Naive thymus-derived CD8-positive, alpha-beta T cell (primary cell): ENCODE measurements at places on chromosomes 11 and 22. TPM values are rescaled to one million over a fixed set of nuclear protein-coding genes. Genes with fewer than 3 reads are reported as not detected.

- DNase-seq, result no peak
Observed at GRCh38 chr11:36008584-36008983, 64.7 kb downstream of the LDLRAD3 start.

- no peak for DNase-seq
Observed at GRCh38 chr11:27431808-27432207, 40.8 kb downstream of the LGR4 start.

GRCh38 chr22:42754658-42755057 is 34.0 kb upstream of the A4GALT start:
- no peak for DNase-seq

DNA sequence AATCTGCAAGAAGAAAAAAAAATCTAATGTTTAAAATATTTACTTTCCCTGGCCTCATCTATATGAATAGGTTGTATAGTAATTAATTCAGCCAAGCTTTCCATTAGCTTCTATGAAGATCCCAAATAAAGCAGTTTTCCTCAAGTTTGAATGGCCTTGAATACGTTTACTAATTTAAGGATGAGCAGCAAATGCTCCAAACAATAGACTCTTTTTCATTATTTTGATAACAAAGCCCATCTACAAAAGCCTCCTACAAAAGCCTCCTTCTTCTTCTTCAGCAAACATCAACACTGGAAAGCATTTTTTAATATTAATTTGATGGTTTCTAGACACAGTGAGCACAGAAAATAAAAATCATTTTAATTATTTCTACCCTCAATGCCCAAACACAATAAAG is 1130.3 kb upstream of the CNTN5 start:
- no peak for DNase-seq

- DNase-seq, result no peak
Observed at GRCh38 chr11:26837154-26837553, 115.3 kb upstream of the SLC5A12 start.

DNA sequence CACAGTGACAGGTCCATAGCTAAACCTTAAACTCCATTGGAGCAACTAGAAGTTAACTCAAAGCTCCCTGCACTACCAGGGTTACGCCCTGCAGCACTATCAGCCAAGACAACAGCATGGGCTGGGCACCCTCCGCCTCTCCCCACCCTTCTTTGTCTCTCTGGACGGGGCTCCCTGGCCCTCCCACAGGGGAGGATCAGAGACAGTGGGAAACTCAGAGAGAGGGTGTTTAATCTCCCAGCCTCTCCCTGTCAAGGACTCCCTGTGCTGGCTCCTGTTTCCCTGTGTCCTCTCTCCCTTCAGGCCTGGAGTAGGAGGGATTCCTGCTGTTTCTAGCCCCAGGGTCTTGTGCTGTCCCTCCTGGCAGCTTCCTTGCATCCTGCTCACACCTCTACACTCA is 56.9 kb upstream of the CSNK2A3 start:
- no peak for DNase-seq

DNA sequence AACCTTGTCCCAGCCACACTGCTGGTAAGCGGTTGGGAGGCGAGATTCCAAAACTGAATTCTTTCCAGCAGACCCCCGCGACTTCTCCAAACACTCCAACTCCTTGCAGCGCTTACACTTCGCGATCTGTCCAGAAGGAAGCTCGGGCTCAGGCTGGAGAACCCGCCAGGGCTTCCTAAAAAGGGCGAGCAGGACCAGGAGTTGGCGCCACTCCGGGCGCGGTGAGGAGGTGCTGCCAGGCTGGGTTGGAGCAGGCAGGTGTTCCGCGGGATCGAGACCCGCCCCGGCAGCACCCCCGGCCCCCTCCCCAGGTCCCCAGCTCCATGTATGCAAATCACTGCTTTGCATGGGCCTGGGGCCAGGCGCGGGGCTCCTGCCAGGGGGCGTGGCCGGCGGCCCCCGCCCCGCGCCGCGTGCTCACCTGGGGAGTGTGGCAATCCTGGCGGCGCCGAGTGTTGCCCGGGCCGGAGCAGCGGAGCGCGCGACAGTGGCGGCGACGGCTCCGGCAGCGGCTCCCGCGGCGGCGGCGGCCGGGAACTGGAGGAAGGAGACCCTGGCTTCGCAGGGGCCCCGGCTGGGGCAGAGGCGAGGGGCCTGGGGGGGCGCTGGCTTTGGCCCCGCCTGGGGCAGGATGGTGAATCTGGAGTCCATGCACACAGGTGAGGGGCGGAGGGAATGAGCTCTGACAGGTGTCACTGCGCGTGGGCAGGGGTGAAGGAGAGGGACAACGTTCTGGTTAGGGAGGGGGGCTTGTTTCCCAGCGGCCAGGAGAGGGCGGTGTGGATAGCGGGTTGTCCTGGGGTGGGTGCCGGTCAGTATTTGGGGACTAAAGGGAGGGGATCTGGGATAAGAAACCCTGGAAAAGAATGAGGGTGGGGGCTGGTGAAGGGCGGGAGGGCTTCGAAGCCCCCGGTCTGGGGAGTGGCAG is at the start of gene POU2F3:
Gene POU2F3, plus strand, starts transcription at position 428 of the 928 bp plus-strand sequence. Its CDS starts 204 bp downstream, at position 632.
- no peak for DNase-seq

GRCh38 chr11:14118072-14118471 is 155.5 kb downstream of the SPON1 start:
- no peak for DNase-seq

GRCh38 chr11:70517988-70518907 is 119.9 kb downstream of the CTTN start:
- DNase-seq, result no peak

GRCh38 chr11:7592711-7593110 is 78.9 kb downstream of the PPFIBP2 start:
- DNase-seq, result no peak

DNA sequence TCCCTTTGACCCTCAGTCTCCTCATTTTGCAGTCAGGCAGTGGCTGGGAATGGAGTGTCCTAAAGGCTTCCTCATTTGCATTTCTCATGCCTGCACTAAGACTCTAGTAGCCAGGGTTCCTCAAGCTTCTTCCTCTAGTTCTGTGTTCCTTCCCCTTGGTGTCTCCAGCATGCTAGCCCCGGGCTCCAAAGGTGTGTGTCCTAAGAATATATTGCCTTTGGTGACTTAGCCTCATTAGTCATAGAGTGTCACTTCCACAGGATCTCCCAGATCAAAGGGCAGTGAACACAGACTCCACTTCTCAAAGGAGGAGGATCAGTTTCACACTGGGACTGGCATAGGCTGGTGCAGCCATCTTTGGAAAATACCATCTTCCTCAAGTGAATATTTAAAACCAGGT is 21.4 kb upstream of the ACER3 start:
- no peak for DNase-seq

DNA sequence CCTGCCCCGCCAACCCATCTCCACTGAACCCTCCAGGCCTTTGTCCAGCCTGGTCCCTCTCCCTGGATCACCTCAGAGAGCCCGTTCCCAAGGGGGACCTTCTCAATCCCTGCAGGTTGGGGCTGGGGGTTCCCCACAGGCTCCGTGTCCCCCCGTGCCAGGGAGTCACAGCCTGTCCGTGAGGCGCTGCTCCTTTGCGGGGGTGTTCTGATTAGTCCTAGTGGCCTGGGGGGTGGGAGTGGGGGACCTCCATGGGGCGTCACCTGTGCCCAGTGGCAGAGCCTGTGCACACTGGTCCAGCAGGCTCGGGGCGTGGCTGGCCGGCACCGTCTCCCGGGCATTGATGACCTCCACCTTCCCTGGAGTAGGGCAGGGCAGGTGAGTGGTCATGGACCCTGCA is 11.6 kb downstream of the GGT5 start:
- no peak for DNase-seq

GRCh38 chr11:76185931-76186401 is 20.3 kb downstream of the WNT11 start:
- DNase-seq, result no peak

DNA sequence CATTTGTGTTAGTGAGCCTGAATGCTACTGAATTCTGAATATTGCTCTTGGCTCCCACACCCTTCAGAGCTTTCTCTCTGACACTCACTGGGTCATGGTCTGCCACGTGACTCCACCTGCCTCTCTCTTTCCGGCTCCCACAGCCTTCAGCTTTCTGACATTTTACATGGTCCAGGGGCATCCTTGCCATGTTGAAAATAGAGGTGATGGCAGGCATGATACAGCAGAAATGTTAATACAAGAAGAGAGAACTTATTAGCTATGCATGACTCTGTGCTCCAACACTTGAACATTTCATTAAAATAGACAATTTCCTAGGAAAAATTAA is 90.3 kb upstream of the CLDN5 start:
- no peak for DNase-seq

- no peak for DNase-seq
Observed at GRCh38 chr11:115616971-115617370, 112.8 kb upstream of the CADM1 start.

DNA sequence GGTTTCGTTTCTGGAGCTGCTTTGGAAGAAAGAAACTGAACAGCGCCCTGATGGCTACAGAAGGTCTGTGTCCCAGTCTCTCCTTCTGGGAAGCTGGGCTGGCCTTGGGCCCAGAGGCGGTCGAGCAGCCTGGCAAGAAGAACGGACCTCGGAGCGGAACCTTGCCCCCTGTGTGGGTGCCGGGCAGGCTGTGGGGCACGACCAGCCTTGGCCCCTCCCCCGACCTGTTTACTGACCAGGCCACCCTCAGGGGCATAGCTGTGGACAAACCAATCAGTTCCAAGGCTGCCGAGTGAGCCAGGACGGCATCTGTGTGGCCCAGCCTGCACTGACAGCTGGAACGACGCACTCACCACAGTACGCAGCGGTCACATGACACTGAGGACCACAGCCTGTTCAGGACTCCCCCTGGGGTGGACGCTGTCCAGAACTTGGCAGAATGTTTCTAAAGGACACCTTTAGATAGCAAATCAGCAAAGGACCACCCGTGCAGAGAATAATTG is 7.2 kb downstream of the PIM3 start:
- DNase-seq, result no peak

- no peak for DNase-seq
Observed at GRCh38 chr11:60511393-60511792, 3.8 kb upstream of the MS4A13 start.

- no peak for DNase-seq
Observed at GRCh38 chr11:13215149-13215548, 62.4 kb upstream of the BMAL1 start.

Gene MCAT
- 10.1 TPM for total RNA-seq

Gene TMA7B
- total RNA-seq, result 11.8 TPM

Gene CXCR5
- total RNA-seq, result 3.5 TPM

Gene TESMIN
- 5.3 TPM for total RNA-seq

Gene MISFA
- 0.47 TPM for total RNA-seq

Gene ADM2
- total RNA-seq, result 8.2 TPM

Gene YAP1
- total RNA-seq, result not detected

Gene MS4A3
- total RNA-seq, result not detected

Gene POU2F3
- not detected for total RNA-seq

Gene BARX2
- not detected for total RNA-seq

Gene DGCR2
- total RNA-seq, result 63.3 TPM

Gene LRRN4CL
- total RNA-seq, result not detected
